ENCODE measurements at places on chromosomes 3 and 15.

DNA sequence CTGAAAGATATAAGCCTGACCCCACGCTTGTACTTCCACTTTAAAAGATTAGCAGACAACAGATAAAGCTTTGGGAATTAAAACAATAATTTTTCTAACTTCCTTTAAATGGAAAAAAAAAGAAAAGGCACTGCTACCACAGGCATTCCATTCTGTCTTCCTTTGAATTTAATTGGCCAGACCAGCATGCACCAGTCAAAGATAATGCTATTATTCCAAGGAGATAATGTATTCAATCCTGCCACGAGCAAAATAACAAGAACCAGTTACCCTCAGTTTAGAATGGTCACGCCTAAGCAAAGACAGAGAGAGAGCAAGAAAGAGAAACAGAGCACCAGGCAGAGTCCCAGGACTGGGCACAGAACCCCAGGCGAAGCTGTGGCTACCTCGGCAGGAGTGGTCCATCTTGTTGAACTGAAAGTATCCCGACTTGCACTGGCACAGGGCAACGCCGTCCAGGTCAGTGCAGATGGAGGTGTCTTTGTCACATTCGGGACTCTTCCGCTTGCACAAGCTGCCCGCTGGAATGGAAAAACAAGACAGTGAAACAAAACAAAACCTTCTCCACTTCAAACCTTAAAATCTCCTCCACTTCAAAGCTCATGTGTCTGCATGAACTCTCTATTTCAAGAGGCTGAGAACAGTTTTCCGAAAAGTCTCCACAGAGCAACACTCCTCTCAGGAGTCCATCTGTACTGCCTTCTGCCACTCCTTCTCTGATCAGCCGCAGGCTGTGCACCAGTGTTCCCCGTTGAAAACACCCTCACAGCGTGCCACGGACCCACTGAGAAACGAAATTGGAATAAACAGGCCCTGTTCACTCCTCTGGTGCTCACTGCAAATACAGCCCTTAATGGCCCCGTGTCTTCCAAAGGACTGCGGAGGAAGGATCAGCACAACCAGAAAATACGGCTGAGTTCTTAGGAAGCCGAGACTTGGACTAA is 58.2 kb downstream of the HEG1 start:
- DNase-seq, result no peak

GRCh38 chr15:81516461-81516860 is 142.4 kb upstream of the TMC3 start:
- no peak for DNase-seq

- no peak for DNase-seq
Measured at GRCh38 chr3:182702216-182702615, 91.1 kb upstream of the ATP11B start.

- no peak for DNase-seq
Measured at GRCh38 chr15:72141171-72142084, 23.2 kb downstream of the SENP8 start.

GRCh38 chr3:13119471-13120220 is 46.4 kb upstream of the IQSEC1 start:
- no peak for DNase-seq

GRCh38 chr3:116240261-116240660 is 205.0 kb downstream of the LSAMP start:
- no peak for DNase-seq

DNA sequence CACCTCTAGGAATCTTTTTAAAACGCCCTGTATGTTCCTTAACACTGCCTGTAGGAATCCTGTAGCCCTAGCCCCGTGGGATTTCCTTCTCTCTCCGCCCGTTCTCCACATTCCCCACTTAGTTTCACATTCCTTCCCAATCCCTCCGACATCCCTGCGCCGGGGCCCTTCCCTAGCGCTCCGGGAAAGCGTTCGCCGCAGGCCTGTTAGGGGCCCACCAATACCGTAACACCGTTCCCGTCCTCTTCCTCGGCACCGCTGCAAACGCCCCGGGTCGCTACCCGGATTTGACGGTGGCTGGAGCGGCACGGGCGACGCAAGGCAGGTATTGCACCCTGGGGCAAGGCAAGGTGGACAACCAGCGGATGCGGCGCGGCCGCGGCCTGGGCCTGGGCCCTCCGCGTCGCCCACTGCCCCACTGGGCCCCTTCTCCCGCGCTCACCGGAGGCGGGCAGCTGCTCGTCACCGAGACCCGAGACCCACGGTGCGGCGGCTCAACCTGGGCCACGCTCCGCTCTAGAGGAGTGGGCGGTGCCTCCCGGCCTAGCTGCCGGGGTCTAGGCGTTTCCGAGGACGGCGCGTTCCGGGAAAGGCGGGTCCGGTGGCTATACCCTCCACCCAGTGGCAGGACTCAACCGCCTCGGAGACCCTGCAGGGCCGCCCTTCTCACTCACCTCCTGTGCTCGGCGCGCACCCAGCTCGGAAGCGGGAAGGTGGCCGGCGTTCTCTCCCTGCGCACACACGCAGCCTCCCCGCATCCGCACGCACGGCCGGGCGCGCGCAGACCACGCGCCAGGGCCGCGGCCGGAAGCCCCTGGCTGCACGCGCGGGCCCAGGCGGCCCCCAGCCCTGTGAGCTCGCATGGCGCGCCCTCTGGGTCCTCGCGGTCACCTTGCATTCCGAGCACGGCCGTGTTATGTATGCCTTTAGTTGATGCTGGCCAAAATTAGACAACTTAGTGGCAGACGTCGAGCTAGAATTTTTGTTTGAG is at the start of gene B3GALNT1:
Gene B3GALNT1 (minus strand): TSS at position 789 of the 991 bp plus-strand sequence. CDS start 18,595 bp downstream, outside the sequence.
- peak; percentile 77 for DNase-seq

DNA sequence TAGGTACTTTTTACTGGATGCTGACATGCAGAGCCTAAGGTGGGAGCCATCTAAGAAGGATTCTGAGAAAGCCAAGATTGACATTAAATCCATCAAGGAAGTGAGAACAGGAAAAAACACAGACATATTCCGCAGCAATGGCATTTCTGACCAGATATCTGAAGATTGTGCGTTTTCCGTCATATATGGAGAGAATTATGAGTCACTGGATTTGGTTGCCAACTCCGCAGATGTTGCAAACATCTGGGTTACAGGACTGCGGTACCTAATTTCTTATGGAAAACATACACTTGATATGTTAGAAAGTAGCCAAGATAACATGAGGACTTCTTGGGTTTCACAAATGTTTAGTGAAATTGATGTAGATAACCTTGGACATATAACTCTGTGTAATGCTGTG is 125.1 kb downstream of the PLCL2 start:
- DNase-seq, result no peak

DNA sequence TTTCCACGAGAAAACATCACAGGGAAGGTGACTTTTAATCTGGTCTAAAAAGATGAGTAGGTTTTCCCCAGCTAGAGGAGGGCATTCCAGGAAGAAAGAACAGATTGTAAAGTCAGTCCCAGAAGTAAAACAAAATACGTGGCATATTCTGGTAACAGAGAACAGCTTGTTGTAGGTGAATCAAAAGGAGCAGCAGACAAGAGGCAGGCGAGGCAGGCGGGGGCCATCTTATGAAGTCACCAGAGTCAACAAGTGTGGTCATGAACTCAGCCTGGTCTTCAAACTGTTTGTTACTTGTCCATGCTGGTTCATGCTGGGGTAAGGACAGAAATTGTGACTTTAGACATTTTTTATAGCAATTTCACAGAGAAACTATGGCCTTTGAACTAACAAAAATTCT is 4.0 kb upstream of the POPDC2 start:
- DNase-seq, result no peak

- no peak for DNase-seq
Measured at GRCh38 chr15:89098281-89098680, 10.0 kb downstream of the ABHD2 start.

DNA sequence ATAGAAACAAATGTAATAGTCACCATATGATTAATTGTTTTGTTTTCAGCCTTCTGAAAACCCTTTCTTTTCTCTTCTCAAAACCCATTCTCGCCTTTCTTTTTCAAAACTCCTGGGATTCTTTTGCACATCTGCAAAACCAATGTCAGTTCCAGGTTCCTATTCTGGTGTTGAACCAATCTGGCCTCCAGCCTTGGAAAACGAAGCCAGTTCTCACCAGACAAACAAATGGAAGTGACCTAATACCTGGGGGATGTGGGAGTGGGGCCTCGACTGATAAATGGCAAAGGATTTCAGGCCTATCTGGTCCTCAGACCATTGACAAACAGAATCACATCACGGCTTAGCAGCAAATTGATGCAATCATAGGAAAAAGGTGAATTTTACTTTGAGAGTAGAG is 73.0 kb downstream of the COL8A1 start:
- DNase-seq, result no peak

DNA sequence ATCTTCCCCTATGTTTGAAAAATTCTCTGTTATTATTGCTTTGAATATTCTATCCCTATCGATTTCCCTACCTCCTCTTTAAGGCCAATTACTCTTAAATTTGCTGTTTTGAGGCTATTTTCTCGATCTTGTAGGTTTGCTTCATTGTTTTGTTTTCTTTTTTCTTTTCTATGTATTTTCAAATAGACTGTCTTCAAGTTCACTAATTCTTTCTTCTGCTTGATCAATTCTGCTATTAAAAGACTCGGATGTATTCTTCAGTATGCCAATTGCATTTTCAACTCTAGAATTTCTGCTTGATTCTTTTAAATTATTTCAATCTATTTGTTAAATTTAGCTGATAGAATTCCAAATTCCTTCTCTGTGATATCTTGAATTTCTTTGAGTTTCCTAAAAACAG is 144.0 kb upstream of the NANOGP8 start:
- DNase-seq, result no peak

DNA sequence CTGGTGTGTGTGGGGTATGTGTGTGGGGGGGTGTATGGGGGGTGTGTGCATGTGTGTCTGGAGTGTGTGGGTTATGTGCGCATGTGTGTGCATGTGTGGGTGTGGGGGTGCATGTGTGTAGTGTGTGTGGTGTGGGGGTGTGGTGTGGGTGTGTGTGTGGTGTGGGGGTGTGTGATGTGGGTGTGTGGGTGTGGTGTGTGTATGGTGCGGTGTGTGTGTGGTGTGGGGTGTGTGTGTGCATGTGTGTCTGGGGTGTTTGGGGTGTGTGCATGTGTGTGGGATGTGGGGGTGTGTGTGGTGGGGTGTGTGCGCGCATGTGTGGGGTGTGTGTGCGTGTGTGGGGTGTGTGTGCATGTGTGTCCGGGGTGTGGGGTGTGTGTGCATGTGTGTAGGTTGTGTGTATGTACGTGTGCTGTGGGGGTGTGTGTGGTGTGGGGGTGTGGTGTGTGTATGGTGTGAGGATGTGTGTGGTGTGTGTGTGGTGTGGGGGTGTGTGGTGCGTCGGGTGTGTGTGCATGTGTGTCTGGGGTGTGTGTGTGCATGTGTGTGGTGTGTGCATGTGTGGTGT is 6.2 kb upstream of the OCA2 start:
- no peak for DNase-seq

DNA sequence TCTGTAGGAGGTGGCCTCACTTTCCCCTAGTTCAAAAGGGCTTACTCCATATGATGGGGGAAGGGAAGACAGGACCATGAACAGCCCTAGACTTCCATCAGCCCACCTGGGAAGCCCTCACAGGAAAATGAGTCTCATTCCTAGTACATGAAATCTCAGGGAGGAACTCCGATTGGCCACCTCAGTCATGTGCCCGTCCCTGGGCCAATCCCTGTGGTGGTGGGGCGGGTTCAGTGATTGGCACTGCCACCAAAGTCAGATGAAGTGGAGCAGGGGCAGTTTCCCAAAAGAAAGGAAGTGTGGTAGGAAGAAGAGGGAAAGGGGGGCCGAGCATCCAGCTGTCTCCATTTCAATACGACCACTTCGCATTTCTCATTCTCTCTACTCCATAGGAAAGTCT is 25.9 kb upstream of the GP9 start:
- peak; percentile 26 for DNase-seq
